GM20000 (cell line): ENCODE measurements at places on chromosomes 5 and 9.

GRCh38 chr5:57710126-57710525 is 227.5 kb upstream of the ACTBL2 start:
- DNase-seq: no peak

DNA sequence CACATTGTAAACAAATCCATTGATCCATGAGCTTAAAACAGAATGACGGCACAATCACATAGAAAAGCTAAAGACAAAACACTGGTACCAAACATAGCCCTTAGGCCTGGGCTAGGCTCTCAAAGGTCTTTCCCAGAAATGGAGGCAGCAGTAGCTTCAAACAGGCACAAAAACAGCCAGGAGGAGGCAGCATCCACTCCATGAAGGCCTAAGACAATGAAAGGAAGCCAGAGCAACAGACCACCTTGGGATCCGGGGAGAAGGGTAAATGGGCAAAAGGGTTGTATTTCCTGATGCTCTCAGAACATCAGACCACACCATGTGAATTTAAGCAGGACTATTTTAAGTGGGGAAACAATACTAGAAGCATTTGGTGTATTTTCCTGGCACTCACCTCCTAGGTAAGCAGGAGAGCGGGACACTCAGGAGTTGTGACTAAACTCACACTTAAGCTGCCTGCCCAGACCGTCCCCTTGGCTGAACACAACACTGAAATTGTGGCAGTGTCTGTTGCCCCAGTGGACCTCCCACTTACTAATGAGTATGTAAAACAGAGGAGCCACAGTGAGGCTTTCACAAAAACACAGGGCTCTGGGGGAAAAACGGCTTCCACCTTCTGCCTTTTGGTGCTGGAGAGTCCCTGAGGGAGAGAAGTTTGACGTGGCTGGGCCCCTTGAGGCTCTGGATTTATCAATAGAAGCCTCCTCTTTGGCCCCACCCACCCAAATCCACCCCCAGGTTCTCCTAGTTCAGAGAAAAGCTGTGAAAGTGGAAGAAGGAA is 11.9 kb downstream of the GNPDA1 start:
- DNase-seq: no peak

DNA sequence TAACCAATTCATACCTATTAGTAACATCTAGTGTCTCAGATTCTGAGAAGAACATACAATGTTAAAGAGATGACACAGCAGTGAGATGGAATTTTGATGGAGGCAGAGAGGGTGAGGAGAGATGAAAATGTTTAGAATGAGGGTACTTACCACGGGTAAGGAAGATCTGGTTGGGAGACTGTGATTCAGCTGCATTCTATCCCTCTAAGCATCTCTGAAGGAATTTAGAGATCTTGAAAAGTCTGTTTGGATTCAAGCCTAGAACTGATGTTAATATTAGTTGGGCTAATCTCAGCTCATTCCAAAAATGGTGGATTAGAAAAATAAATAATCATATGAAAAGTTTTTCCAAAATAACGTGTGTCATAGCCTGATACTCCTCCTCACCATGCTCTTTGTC is 191.5 kb upstream of the CLINT1 start:
- DNase-seq: no peak

- DNase-seq: peak; percentile 46
These were observed 2.1 kb downstream of the CFAP77 start for GRCh38 chr9:132412089-132412488.

- DNase-seq: no peak
These were observed 567.9 kb downstream of the TAF11L14 start for GRCh38 chr5:18202164-18202563.

DNA sequence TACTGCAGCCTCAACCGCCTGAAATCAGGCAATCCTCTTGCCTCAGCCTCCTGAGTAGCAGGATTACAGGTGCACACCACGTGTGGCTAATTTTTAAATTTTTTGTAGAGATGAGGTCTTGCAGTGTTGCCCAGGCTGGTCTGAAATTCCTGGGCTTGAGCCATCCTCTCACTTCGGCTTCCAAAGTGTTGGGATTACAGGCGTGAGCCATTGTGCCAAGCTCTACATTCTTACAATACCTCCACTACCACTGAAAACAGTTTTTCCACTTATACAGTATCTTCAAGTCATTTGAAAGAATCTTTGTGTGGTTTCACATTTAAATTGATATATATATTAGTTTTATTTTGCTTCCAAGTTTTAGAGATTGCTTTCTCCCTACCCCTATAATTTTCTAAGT is 42.6 kb downstream of the LARP1 start:
- DNase-seq: no peak

GRCh38 chr5:149337736-149338135 is 7.6 kb upstream of the GRPEL2 start:
- DNase-seq: no peak

GRCh38 chr9:134698587-134699342 is 57.2 kb downstream of the COL5A1 start:
- peak; percentile 83 for DNase-seq

DNA sequence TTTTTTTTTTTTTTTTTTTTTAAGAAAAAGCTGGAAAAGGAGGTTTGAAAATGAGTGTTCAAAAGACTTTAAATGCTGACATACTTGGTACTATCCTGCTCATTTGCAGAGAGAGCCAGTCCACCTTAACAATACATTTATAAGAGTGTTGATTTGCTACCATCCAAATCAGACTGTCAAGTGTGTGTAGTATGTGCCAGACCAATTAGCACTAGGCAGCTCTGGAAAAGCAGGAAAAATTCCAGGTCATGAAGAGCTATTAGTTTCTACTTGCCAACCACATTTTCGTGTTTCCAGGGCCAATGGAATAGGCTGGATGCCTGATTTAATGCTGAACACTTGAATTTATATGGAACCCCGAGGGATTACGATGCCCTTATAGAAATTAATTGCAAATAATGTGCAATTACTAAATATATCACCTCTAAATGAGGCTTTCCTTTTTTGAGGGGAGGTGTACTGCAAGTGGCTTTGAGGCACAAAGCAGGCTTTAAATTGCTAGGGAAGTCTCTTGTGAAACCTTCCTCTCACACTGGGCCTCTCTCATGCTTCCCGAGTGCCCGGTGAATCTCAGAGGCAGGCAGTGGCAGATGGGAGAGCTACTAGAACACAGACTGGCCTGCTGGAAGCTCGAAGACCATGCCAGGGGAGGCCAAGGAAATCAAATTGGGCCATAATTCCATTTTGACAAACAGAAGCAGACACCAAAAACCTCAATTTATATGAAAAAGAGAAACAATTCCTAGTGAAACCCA is 178.7 kb downstream of the PPP2R2B start:
- DNase-seq: no peak

DNA sequence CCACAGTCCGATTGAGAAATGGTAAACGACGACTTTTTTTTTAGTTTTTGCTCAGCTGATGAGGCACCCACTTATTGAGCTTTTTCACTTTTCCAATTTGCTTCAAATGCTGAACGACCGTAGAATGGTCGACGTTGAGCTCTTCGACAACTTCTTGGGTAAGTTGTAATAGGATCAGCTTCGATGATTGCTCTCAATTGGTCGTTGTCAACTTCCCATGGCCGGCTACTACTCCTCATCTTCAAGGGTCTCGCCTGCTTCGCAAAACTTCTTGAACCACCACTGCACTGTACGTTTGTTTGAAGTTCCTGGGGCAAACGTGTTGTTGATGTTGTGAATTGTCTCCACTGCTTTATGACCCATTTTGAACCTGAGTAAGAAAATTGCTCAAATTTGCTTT is 35.7 kb downstream of the NSD1 start:
- DNase-seq: no peak

DNA sequence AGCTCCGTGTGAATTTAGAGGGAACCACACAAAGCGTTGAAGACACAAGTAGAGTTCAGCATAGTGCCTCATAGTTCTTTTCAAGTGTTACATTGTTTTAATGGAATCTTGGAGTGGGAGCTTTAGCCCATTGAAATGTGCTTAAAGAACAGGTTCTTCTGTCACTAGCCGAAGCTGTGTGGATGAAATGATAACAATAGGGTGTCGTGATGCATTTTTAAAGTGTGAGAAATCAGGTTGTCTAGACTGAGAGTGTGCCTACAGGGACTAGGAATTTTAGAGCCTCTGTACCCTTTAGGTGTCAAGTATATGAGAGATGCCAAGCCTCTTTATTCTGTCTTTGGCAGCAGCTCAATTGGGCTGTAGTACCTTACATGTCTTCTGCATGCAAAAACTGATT is 83.0 kb downstream of the NDUFS4 start:
- DNase-seq: no peak

DNA sequence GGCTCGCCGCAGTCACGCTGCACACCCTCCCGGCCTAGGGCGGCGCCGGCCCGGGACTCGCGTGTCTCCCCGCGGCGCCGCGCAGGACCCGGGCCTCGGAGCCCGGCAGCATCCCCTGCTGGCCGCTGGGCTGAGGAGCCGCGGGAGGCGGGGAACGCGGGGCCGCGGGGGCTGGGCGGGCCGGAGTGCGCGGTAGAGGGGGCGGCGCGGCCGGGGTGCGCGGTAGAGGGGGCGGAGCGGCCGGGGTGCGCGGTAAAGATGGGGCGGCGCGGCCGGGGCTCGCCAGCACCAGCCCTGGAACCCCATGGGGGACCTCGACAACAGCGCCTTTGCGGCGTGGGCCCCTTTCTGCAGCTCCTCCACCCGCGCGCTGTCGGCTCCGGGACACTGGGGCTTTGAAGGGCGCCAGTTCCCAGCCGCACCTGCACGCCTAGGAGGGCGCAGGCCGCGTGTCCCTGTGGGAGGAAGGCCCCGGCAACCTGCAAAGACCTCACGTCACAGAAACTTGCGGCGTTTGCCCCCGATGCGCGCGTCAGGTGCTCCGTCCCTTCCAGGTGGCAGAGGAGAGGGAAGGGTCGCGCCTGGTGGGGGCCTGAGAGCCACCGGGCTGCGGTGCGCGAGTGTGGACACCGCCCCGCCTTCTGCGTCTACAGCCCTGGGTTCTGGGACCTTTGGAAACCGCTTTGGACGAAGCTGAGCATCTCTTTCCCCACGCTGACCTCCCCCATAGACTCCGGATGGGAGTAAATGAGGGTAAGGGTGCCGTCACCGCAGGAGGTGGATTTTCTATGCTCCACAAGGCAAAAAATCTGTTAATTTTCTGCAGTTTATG is 49.6 kb downstream of the NSUN2 start:
- DNase-seq: peak; percentile 76

GRCh38 chr5:68176802-68177479 is 38.6 kb upstream of the PIK3R1 start:
- DNase-seq: no peak

DNA sequence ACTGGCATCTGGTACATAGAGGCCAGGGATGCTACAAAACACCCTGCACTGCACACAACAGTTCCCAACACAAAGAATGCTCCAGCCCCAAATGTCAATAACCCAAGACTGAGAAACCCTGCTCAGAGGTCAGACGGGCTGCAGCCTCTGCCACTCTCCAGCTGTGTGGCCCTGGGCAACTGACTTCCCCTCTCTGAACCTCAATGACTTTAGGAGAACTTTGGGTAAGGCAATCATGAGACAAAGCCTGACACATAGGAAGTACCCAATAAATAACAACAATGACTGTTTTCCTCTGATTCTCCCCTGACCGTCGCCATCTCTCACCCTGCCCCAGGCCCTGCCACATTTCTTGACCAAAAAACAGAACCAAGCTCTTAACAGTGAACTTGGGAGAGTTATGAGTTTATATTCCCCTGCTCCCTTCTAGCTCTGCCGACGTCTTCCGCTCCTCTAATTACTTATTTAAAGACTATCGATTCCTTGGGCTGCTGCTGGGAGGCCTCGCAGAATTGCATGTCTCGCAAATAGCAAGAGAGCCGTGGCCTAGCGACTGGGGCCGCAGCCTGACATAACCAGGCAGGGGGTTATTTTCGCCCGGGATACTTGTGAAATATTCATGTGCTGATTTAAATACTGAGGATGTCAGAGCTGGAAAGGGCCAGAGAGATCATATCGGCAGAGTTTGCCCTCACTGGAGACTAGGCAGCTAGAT is 24.5 kb upstream of the CRB2 start:
- no peak for DNase-seq

DNA sequence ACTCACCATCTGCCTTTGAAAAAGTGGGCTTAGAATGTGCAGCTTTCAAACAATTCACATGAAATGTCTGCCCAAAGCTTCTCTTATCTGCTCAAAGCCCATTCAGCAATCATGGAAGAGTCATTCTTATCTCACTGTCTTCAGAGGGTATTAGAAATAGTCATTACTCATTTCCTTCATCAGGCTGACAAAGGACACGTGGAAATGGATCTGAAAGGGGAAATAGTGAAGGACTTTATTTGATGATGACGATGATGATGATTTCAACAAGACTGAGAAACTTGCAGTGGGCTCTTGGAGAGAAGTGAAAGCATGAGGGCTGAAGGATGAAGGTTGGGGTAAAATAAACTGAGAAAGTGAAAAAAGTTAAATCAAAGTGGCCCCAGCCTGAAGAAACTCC is 194.3 kb downstream of the SMARCA2 start:
- peak; percentile 33 for DNase-seq

DNA sequence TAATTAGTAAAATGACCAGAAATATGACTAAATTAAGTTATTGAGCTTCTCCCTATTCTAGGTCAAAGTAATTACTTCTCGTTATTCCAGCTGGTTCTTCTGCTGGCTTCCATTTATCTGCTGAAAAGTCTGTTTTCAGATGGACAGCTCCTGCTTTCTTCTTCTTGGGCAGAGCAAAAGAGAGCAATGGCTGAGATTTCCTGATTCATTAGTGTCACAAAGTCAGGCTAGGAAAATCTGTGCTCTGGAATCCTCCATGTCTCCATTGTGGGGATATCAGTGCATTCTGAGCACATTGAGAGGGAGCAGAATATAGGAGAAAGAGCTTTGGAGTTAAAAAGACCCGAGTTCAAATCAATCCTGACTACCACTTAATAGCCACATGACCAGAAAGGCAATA is 33.7 kb upstream of the NRG2 start:
- DNase-seq: no peak

GRCh38 chr5:144429405-144429804 is 258.7 kb downstream of the KCTD16 start:
- no peak for DNase-seq

DNA sequence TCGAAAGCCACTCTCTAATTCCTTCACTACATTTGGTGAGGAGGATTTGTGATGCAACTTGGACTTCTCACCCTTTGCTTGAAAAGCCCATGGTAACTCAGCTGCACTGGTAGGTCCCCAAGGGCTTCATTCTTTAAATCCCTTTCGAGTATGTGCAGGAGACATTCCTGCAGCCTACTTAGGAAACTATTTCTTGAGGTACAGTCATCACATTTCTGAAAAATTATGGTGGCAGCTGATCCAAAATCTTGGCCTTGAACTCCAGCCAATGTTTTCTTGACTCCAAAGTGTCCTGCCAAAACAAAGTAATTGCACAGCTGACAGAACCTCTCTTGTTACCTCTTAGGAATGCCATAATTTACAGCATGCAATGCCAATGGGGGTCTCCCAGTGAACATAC is 99.7 kb downstream of the NPR3 start:
- DNase-seq: no peak

DNA sequence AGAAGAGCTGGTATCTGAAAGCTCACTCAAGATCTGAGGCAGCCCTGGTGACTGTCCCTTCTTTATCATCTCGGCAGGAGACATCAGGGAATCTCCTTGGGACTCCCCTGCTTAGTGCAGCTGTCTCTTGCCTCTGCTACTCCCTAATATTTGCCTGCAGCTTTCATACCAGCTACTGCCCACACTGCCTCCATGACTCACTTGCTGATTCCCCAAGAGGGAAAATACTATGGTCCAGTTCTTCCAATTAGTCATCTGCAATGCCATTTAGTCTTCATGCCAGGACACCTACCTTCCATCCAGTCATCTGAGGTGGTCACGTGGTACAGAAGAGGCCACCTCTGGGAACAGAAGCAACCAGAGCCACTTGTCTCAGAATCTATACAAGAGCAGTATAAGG is 270.8 kb downstream of the NTRK2 start:
- DNase-seq: no peak

- no peak for DNase-seq
These were observed 72.5 kb downstream of the CEP120 start for GRCh38 chr5:123350742-123351141.

GRCh38 chr5:96049398-96050272 is 88.0 kb upstream of the ELL2 start:
- no peak for DNase-seq
